ENCODE measurements at places on chromosomes 7 and 10.

- DNase-seq, result no peak
These were observed 82.8 kb upstream of the NPY start for GRCh38 chr7:24201226-24201625.

- no peak for DNase-seq
These were observed 995 bp upstream of the PARD3 start for GRCh38 chr10:34816085-34816496.

GRCh38 chr10:18607503-18608378 lies 43.6 kb downstream of the NSUN6 start:
- DNase-seq, result no peak

DNA sequence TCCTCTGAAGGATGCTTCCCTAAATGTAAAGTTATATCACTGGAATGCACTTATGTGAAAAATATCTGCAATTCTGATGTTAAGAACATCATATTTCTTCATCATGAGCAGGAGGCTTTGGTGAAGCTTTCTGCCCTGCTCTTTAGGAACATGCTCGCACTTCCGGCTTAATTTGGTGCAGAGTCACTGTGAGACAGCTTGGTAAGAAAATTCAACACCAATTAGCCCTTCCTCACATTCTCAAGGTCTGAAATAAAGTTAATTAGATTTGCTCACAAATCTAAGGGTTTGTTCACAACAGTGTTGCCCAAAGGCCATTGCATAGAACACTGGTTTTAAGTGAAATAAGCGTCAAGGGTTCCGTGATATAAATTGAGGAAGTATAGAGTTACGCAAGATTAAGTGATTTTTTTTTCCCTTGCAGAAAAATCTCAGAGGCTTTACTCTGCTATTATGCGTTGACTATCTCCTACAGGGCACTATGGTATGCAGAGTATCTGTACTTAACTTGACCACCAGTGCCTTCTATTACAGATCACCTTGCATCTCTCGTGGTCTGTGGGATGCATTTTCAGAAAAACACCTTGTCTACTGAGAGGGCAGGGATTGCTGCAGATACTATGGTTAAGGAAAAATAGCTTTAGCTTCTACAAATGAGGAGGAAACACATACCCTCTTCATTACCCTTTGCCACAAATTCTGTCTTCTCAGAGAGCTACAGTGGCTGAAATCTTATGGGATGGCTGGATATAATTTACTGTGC lies 953.9 kb downstream of the TYW1 start:
- no peak for DNase-seq

DNA sequence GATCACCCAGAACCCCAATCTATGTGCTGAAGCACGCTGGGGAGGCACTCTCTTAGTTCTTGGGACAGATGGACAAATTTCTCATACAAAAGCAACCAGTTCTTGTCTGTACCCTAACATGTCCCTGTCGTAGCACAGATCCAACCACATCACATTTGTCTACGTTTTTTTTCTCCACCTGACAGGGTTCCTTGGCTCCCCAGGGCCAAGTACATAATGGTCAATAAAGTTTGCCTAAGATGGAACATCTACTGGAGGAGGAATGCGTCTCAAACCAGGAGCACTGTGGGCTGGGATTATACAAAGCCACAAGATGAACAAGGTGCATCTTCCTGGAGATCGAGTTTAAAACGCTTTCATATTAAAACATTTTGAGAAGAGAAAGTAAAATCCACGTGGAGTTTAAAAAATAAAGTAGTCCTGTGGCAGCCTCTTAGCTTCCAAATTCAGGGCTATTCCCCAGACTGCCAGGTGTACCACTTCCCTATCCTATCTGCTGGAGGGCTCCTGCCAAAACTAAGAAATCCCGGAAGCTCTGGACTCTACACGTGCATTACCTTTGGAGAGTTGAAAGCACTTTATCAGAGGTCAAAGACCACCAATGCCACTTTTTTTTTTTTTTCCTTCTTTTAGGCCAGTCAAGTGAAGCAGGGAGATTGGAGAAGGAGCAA lies 1.4 kb downstream of the TMEM243 start:
- DNase-seq, result no peak

- DNase-seq, result no peak
These were observed 22.1 kb upstream of the ABCC2 start for GRCh38 chr10:99760321-99760720.

- DNase-seq, result no peak
These were observed 13.5 kb downstream of the CALD1 start for GRCh38 chr7:134792968-134793367.

DNA sequence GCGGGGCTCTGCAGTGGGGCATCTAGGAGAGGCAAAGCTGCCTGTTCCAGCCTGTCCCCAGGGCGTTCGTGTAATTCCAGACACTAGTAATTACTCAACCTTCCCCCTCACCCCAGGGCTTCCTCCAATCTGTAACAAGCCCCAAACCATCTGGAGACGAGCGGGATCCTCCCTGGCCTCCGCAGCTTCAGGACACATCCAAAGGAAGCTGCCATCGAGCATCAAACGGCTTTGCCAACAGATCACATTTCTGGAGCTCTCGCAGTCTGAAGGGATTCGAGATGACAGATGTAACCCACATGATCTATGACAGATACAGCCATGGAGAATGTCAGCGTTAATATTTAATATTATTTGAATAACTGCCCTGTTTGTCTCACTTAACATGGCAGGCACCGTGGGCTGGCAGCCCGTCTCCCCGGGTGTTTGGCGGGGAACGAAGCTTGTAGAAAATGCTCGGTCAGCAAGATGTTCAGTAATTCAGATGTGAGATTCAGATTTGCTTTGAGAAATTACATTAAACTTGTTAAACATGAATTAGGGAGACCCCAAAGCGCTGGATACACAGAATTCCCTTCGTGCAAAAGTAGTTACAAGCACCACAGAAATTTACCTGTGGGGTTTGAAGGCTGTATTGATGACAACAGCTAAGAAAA lies 108.5 kb upstream of the C7orf33 start:
- no peak for DNase-seq

DNA sequence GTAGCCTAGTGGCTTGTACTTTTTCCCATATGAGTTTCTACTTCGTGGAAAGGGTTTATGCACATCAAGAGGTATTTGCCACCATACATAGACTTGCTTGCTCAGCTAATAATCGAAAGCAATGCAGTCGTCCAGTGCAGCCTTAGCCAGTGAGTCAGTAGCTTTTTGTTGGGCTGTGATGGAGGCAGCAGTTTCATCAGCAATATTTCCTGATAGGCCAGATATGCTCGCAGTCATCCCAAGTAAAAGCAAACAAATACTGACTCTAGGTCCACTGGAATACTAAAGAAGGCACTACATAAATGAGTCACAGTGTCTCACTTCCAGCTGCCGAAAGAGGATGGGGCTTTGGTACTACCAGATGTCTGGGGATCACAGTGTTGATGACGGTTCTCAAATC lies 2.1 kb upstream of the BNIP3 start:
- DNase-seq, result no peak

DNA sequence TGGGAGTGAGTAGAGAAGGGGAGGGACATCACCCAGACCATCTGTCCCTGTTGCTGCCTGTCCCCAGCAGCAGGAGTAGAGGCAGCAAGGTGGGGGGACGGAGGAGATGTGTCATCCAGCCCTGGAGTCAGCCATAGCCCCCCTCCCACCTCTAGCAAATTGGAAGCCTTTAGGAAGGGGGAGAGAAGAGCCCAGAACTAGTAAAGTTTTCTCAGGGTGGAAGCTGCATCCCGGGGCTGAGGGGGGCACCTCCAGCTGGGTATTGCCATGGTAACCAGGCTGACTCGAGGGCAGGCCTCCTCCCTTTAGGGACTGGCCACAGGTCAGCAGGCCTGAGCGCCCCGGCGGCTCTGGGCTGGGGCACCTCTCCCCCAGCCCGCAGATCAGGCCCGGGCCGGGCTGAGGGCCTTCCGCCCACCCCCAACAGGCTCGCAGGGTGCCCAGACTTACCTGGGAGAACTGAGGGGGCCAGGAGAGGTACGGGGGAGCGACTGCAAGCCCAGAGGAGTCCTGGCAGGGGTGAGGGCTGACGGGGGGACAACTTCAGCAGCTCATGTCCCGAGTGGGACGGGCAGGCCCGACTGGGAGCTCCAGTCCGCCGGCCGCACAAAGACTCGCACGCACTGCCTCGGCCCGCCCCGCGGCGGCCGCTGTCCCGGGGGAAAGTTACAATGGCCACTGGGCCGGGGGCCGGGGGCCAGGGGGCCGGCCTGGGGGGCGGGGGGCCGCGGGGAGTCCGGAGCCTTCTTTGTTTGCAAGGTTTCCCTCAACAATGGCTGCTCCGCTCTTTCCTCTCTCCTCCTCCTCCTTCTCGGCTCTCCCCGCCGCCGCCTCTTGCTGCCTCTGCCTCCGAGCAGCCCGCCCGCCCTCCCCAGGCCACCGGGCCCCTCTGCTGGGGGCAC lies 6.0 kb downstream of the LDB1 start:
- no peak for DNase-seq

GRCh38 chr7:132697003-132697402 lies 120.7 kb upstream of the PLXNA4 start:
- no peak for DNase-seq

GRCh38 chr7:100220586-100221230 lies 959 bp downstream of the PVRIG start:
- no peak for DNase-seq

DNA sequence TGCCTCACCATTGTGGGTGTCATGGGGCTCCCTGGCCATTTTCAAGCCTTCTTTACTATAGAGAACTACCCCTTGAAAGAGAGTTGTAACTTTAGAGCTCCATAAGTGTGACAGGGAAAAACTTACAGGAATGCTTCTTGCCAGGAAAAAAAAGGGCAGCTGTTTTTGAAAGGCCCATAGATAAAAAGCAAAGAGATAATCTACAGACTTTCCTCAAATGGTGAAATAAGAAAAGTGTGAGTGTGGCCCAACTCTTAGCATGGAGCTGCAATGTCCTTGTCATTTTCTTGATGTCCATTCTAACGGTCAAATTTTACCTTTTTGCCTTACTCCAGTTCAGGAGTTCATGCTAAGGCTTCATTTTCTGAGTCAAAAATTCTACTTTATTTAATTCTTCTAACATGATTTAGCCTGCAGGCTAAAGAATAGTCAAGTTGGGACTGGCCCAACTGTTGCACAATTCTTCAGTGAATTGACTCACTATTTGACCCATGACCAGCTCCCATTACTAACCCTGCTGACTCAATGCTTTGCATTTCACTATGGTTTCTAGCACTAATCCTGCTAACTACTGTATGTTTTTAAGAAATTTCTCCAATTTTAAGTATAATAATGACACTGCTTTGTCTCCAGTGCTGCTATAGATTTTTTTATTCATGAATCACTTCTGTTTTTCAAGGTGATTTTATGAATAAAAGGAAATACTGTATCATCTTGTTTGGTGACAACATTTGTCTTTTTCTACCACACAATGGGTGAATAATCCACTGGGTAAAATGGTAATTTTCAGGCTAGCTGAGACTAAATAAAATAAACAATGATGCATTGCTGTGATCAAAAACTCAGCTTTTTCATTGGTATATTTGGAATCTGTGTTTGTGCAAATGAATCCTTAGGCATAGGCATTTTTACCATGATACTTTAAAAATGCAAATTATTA lies 41.4 kb upstream of the SGCE start:
- DNase-seq, result no peak

DNA sequence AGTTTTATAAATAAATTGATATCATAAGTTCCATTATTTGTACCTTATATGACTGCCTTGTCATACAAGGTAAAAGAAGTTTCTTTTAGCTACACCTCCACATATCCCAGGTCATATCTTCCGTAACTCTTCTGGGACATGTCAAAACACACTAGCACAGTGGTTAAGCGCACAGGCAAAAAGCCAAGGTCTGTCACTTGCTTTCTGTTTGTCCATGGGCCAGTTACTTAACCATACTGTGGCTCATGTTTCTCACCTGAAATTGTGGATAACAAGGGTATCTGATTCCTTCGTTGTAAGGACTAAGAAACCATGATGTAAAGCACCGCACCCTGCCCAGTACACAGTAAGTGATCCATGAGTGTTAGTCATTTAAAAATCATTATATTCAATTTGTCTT lies 56.2 kb downstream of the SEMA3D start:
- DNase-seq, result no peak

DNA sequence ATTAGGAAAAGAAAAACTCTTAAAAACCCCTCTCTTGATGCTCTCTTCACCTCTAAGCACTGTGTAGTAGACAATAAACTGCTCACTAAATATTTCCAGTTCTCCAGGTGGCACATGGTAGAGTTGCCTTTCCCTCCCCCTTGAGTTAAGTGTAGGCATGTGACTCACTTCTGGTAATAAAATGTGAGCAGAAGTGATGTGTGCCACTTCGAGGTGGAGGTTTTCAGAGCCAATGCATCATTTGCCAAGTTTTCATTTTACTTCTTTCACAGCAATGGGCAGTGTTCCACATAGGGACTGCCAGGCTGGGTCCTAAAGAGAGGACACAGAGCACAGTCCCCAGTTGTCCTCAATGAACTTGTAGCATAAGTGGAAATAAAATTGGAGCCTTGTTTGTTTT lies 131.6 kb upstream of the NPY start:
- no peak for DNase-seq

DNA sequence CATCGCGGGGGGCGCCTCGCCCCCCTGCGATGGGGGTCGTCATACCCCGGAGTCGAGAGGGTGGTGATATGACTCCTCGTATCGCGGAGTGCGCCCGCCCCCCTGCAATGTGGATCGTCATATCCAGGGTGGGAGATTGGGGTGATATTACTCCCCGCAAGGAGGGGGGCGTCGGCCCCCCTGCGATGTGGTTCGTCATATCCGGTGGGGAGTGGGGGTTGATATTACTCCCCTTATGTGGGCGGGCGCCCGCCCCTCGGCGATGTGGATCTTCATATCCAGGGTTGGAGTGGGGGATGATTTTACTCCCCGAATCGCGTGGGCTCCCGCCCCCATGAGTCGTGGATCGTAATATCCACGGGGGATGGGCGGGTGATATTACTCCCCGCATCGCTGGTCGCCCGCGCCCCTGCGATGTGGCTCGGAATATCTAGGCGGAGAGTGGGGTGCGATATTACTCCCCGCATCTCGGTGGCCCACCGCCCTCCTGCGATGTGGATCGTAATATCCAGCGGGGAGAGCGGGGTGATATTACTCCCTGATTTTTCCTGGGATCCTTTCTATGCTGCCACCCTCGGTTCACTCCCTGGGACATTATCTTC lies 36.9 kb downstream of the MEIG1 start:
- no peak for DNase-seq

- DNase-seq, result no peak
These were observed 743 bp upstream of the NRF1 start for GRCh38 chr7:129610709-129611245.

DNA sequence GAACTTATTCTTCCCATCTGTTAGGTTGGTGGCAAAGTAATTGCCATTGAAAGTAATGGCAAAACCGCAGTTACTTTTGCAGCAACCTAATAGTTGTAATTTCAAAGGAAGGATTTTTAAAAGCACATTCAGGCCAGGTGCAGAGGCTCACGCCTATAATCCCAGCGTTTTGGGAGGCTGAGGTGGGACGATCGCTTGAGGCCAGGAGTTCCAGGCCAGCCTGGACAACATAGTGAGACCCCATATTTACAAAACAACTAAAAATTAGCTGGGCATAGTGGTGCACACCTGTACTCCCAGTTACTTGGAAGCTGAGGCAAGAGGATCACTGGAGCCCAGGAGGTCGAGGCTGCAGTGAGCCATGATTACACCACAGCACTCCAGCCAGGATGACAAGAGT lies 374.9 kb downstream of the GALNT17 start:
- DNase-seq, result no peak

Measured in stimulated activated CD4-positive, alpha-beta T cell treated with anti-CD3 and anti-CD28 coated beads, TNF-alpha, amount 100 ng/mL, for 48 hours (primary cell).